Hepatocyte (in vitro differentiated cells): ENCODE measurements at places on chromosomes 6 and 20. TPM values are rescaled to one million over a fixed set of nuclear protein-coding genes. Genes with fewer than 3 reads are reported as not detected.

DNA sequence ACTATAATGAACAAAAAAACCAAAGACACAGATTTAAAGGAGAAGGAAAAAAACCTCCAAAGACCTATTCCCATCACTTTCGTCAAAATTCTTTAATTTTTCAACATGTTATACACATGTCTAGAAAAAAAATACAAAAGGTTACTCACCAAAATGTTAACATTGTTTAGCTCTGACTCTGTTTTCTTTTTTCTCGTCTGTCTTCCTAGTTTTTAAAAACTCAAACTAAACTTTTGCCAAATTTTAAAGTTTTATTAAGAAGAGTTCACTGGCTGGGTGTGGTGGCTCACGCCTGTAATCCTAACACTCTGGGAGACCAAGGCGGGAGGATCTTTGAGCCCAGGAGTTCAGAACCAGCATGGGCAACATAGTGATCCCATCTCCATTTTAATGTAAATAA lies 10.8 kb downstream of the MCUR1 start:
- no peaks in the 10 kb centered on the region for H3K4me1 ChIP-seq
- H3K36me3 ChIP-seq = no peaks in the 10 kb centered on the region
- DNase-seq = no peak
- H3K4me3 ChIP-seq = no peak overlapping the region
- H3K27ac ChIP-seq = no peak overlapping the region

- no peaks in the 10 kb centered on the region for H3K36me3 ChIP-seq
- no peaks in the 10 kb centered on the region for H3K27me3 ChIP-seq
- H3K27ac ChIP-seq = no peak overlapping the region
- no peak for DNase-seq
- H3K4me3 ChIP-seq = no peak overlapping the region
Measured at GRCh38 chr20:63693083-63693732, 3.2 kb upstream of the TNFRSF6B start.

GRCh38 chr6:131741688-131742393 lies 31.0 kb upstream of the CTAGE9 start:
- no peak for DNase-seq
- no peak overlapping the region for H3K27ac ChIP-seq
- H3K27me3 ChIP-seq = no peaks in the 10 kb centered on the region
- no peaks in the 10 kb centered on the region for H3K4me1 ChIP-seq

- H3K27me3 ChIP-seq = no peaks in the 10 kb centered on the region
- peak overlapping the region; percentile 67 for H3K27ac ChIP-seq
- no peaks in the 10 kb centered on the region for H3K36me3 ChIP-seq
- peak; percentile 49 for DNase-seq
- H3K4me3 ChIP-seq = no peak overlapping the region
Measured at GRCh38 chr20:45088247-45088646, 12.7 kb downstream of the KCNS1 start.

GRCh38 chr20:14916360-14916920 lies 579.0 kb upstream of the FLRT3 start:
- no peak for DNase-seq
- no peaks in the 10 kb centered on the region for H3K36me3 ChIP-seq
- H3K27ac ChIP-seq = no peak overlapping the region
- peaks cover 46% of the 10 kb centered on the region for H3K4me1 ChIP-seq
- no peaks in the 10 kb centered on the region for H3K27me3 ChIP-seq

Gene RFX6
- 5.1 and 6.8 TPM in 2 replicates for total RNA-seq

Gene LY6G5C
- 0.32 TPM in 1 of 2 replicates, not detected in the other for total RNA-seq

DNA sequence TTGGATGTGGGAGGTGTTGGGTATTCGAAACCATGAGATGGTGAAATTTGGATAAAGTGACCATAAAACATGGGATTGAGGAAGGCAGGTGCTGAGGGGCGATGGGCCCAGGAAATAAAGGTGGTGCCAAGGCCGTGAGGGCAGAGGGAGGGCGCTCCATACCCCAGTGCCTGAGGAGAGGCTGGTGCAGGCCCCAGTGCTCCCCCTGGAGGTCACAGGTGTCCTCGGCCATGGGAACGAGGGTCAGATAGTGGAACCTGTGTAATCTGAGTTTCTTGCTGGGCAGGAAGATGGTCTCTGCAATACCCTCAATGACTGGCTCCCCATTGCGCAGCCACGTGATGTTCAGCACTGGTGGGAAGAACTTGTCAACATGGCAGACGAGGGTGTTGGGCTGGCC lies 16.2 kb downstream of the HLA-DPB1 start:
- no peaks in the 10 kb centered on the region for H3K36me3 ChIP-seq
- no peaks in the 10 kb centered on the region for H3K27me3 ChIP-seq
- H3K27ac ChIP-seq = no peak overlapping the region
- DNase-seq = no peak
- no peaks in the 10 kb centered on the region for H3K4me1 ChIP-seq
- H3K4me3 ChIP-seq = no peak overlapping the region
